ENCODE measurements at places on chromosomes 12 and 14. TPM values are rescaled to one million over a fixed set of nuclear protein-coding genes. Genes with fewer than 3 reads are reported as not detected.

The RASSF9 gene
- 0.86 TPM for polyA plus RNA-seq

GRCh38 chr14:101056446-101056845, 152.9 kb upstream of the RTL1 start:
- H3K27ac ChIP-seq = no peak overlapping the region
- no peak overlapping the region for H3K4me3 ChIP-seq
- H3K36me3 ChIP-seq = peaks cover 40% of the 10 kb centered on the region
- H3K4me1 ChIP-seq = no peaks in the 10 kb centered on the region

DNA sequence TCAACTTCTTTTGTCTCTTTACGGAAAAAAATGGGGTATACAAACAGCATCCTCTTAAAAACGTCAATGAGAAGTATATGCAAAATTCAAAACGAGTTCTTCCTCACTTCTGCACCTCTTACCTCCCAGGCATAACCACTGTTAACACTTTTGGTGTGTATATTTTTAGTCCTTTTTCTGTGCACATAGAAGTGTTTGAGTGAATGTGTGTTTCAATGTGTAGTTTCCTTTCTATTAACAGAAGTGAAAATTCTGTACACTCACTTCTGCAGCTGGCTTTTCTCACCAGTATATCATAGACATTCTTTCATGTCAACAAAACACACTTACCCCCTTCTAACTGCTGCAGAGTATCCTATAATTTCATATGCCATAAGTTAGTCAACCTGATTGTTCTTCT, 5.4 kb downstream of the UBR7 start:
- DNase-seq = no peak
- H3K36me3 ChIP-seq = peaks cover 68% of the 10 kb centered on the region
- H3K27me3 ChIP-seq = no peaks in the 10 kb centered on the region

GRCh38 chr12:5232826-5233500, 189.3 kb downstream of the KCNA5 start:
- no peak for DNase-seq
- no peak overlapping the region for H3K4me3 ChIP-seq
- peaks cover 9% of the 10 kb centered on the region for H3K4me1 ChIP-seq
- H3K36me3 ChIP-seq = no peaks in the 10 kb centered on the region
- no peak overlapping the region for H3K27ac ChIP-seq

The RNF212B gene
- polyA plus RNA-seq = not detected

Measured in spleen (tissue), 13 donors.